Activated CD4-positive, alpha-beta T cell treated with anti-CD3 and anti-CD28 coated beads, Interleukin-2, amount 50 U/mL, for 16 hours (primary cell): ENCODE measurements at places on chromosomes 13 and 19.

DNA sequence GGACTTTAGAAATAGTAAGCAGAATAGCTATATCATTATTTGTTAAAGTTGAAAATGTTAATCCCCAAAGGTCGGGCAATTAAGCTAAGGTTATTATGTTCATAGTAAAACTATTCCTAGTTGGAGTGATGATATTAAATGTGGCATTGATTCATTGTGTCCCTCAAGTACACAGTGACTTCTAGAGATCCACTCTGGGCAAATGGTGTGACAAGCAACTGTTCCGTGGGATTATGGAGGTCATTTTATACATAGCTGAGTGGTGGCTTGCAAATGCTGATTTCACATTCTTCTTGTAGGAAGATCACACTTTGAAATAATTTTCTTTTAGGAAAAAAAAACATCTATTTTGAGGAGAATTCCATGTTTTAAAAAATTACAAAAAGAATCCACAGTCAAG is 317.8 kb downstream of the ATP8A2 start:
- DNase-seq: no peak

DNA sequence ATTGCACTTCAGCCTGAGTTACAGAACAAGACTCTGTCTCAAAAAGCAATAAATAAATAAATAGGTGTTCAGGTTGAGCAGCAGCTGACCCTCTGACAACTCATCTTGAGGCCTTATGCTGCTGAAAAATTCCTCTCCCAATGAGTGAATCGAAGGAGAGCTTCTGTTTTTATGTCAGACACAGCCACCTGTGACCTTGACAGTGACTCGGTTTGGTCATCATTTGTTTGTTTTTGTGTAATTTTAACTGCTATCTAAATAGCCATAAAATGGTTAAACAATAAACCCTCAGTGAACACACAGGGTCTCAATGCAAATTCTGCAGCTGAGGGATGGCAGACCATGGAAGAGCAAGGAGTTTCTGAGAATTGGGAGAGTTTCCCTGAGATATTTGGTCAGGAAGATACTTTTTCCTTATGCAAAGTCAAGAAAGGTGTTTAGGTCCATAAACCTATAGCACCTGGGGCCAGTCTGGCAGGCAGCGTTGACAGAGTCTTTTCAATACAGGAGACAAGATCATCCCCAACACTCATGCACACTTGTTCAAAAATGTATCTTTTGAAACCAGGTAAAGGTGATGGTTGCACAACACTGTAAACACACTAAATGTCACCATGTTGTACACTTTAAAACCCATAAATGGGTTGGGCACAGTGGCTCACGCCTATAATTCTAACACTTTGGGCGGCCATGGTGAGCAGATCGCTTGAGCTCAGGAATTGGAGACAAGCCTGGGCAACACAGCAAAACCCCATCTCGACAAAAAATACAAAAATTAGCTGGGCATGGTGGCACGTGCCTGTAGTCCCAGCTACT is 16.6 kb upstream of the SLC25A30 start:
- DNase-seq: no peak

DNA sequence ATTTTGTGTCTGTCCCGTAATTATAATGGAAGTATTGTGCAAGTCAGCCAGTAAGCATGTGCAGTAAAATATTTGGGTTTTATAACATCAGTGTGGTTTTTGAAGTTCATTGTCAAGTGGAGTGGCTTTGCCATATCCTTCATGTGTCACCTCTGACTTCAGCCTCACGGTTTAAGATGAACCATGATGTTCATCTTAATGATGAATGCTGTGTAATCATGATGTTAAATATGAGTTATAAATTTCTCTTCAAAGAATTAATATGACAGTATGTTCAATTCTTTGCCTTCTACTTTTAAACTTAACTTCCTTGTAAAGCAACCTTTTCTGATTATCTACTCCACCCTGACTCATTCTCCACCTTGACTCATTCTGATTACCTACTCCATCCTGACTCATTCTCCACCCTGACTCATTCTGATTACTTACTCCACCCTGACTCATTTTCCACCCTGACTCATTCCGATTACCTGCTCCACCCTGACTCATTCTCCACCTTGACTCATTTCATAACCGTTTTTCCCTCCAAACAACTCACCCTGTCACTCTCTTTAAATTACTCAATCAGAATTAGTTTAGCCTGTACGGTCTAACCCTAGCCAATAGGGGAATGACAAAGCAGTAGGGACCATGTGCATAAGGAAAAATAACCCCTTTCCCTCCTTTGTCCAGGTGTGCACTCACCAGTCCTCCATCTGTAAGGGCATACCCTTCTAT is 50.3 kb upstream of the ANKRD10 start:
- peak; percentile 95 for DNase-seq

GRCh38 chr13:110318920-110319319 is 11.8 kb downstream of the COL4A2 start:
- DNase-seq: no peak
